ENCODE measurements at places on chromosomes 12 and 14.

DNA sequence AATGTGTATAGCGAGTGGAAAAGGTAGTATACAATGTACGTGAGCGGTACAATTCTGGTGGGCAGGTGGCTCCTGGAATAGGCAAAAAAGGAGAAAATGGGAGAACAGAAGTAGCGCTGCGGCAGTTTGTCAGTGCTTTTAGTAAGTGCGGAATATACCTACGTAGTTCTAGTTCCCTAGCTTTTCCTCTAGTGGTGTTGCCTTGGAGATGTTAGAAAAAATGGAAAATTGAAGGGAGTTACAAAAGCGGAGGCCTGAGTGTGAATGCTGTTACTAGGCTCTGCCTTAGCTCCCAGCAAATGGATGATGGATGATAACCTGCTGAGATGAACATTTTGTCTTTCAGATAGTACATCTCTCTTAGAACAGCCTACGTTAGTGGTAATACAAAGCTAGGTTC lies 1.1 kb downstream of the TTC8 start:
- DNase-seq: no peak

GRCh38 chr12:15575671-15576541 lies 213.3 kb downstream of the EPS8 start:
- DNase-seq: no peak

DNA sequence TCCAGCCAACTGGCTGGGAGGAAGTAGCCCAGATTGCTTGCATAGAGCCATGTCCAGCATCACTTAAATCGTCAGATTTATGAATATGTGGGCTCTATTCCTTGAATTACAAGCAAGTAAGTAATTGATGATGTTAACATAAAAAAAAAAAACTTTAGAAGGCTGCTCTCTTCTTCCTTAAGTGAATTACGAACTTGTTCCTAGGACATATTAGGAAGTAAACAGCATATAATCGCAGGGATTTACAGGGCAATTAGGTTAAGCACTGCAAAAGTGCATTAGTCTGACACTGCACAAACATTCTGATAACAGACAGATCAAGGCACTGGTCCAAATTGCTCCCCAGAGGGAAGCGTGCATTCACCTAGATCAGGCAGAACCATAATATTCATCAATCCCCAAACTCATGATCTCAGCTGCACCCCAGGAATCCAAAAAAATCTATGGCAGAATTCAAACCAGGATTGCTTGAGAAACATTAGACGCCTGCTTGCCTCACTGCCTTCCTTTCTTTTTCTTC lies 293.2 kb downstream of the TMEM132D start:
- no peak for DNase-seq

GRCh38 chr12:121641343-121641630 lies 15.0 kb downstream of the ORAI1 start:
- DNase-seq: no peak

- no peak for DNase-seq
Observed at GRCh38 chr14:92783813-92784431, 10.2 kb upstream of the GOLGA5 start.

DNA sequence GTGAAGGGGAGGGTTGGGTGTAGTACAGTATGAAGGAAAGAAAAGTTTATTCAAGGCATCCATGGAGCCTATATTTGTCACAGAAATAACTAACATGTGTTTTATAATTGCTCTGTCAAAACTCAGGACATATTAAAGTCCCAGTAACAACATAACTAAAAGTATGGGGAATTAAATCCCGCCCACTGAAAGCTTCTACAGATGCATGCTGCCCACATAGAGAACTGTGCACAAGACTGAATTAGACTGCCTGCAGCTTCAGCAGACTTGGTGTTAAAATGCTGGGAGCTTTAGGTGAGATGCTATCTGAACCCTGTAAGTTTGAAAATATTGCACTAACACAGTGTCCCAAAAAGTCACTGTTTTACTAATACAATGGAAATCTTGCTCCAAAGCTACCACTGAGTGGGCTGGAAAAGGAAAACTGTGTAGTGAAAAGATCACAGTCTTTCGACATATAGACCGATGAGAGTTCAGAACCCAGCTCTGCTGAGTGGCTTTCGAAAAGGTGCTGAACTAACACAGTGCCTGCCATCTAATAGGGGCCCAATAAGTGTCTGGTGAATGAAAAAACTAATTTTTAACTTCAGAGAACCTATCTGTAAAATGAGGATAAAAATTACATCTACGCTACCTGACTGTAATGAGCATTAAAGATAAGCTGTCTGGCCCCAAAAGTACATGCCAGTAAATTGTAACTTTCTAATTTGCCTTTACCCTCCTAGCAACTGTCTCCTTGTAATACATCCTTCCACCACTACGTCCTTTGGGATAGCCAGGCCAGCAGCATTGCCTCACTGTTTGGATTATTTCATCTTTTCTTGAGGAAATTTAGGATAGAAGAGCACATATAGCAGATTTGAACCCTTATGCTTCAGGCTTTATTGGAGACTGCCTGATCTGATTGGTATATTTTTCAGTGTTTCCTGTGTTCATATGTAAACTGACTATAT lies 237.6 kb downstream of the BCAT1 start:
- DNase-seq: no peak

- no peak for DNase-seq
Observed at GRCh38 chr12:47102845-47103651, 23.3 kb upstream of the AMIGO2 start.

DNA sequence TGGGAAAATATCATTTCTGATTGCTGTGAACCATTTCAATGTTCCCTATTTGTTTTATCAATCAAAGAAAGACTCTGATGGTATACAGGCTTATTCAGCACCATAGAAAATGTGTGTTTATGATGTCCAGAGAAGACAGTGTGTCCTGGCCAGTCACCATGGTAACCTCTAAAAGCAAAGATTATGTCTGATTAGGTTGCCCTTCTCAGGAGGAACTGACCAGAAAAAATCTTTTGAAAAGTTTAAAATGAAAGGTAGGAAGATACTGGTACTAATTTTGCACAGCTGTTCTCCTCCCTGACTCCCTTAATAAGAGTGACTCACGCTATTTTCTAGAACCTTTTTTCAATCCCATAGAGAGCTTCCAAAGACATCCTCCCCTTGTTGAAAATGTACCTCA lies 391.8 kb upstream of the DCN start:
- no peak for DNase-seq

DNA sequence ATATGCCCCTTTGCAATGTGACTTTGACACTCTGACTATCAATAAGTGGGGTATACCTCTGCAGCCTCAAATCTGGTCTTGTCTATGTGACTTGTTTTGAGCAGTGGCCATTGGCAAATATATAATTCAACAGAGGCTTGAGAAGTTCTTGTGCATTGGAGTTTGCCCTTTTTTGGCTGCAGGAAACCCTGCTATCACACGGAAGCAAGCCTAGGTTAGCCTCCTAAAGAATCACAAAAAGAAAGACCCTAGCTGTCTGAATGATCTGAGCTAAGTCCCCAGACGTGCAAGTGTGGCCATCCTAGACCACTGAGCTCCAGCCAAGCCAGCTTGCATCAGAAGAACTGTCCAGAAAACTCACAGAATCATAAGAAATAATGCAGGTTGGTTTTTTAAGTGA lies 31.8 kb upstream of the PARP11 start:
- DNase-seq: no peak

- DNase-seq: no peak
Observed at GRCh38 chr14:95199298-95199983, 42.1 kb upstream of the DICER1 start.

- DNase-seq: no peak
Observed at GRCh38 chr12:132253698-132254480, 75.5 kb downstream of the GALNT9 start.

- no peak for DNase-seq
Observed at GRCh38 chr14:20580242-20580641, 7.6 kb downstream of the RNASE11 start.

DNA sequence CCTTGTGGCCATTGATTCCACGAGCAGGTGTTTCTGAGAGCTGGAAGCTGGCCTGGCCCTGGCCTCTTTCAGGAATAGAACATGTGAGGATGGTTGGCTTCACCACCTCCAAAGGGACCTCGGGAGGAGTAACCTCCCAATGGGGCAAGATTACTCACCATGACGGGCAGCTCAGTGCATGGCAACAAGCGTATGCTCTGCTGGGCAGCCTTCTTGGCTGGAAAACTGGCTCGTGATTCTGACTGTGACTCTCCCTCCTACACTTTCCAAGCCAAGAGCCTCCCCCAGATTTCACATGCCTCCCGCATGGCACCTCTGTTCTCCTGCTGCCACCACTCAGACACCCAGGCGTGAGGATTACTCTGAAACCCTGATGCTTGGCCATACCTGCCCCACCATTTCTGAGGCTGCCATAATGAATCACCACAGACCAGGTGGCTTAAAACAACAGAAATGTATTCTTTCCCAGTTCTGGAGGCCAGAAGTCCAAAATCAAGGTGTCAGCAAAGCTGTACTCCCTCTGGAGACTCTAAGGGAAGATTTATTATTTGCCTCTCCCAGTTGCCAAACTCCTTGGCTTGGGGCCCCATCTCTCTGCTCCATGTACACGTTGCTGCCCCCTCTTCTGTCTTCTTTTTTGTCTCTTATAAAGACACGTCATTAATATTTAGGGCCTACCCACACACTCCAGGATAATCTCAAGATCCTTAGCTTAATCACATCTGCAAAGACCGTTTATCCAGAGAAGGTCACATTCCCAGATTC lies 215.9 kb downstream of the CHST11 start:
- DNase-seq: no peak

DNA sequence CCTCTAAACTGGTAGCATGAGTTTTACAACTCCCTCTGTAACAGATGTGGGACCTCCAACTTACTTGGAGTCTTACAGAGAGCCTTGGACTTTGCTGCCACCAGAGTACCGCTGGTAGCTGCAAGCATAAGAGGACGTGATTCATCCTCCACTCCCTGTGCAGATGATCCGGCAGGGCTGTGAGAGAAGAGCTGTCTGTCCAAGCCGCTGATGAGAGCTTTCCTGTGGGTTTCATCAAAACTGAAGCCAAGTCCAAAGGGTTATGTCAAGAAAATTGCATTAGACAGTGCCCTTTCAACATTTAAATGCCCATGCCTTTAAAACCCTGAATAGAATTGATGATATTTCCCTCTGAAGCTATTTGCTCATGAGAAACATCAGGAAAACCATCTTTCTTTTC lies 85.8 kb downstream of the LLPH start:
- DNase-seq: no peak

DNA sequence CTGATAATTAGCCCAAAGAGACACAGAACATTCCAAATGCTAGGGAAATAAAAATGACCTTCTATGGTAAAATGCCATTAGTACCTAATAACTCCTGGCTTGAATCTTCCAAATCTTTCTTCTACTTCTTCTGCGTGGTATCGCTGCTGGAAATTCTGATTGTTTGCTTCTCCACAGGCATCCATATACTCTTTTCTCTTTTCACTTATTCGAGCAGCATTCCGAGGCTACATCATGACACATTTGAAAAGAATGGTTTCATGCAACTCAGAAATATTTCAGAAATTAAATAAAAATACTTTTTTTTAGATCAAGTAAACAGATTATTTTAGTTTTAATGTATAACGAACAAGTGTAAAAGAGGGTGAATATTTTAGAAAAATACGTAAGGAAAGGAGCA lies 18.9 kb downstream of the ZCCHC8 start:
- no peak for DNase-seq

DNA sequence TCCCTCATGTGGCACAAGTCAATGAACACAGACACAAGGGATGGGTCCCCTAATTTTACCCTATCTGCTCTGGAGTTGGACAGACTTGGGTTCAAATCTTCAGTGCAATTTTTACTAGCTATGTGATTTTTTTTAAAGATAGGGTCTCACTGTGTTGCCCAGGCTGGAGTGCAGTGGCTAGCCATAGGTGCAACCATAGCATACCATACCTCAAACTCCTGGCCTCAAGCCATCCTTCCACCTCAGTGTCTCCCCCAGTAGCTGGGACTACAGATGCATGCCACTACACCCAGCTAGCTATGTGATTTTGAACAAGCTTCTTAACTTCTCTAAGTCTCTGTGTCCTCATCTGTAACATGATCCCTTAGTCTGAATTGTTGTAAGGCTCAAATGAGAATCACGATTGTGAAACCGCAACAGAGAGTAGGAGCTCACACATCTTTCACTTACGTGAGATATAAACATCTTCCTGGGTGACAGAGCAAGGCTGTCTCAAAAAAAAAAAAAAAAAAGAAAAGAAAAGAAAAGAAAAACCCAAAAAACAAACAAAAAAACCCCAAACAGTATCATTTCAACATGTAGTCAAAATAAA lies 4.7 kb downstream of the CALCOCO1 start:
- no peak for DNase-seq

DNA sequence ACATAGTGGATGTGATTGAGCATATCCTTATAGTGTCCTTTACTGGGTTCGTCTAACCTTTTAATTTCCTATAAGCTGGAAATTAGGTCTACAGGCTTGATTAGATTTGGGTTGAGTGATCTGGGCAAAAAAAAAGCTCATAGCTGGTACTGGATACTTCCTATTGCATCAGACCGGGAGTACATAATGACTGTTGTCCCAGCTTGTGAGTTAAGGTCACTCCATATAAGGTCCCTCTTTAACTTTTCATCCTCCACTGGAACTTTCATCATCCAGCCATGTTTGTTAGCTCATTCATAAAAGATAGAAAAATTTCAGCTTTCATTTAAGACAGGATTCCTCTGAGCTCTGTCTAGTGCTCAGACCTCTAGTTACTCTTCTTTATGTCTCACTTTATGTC lies 80.8 kb downstream of the C14orf132 start:
- no peak for DNase-seq

- no peak for DNase-seq
Observed at GRCh38 chr12:41438854-41439541, 250.9 kb downstream of the PDZRN4 start.

GRCh38 chr12:546920-547845 lies 87.4 kb downstream of the B4GALNT3 start:
- peak; percentile 46 for DNase-seq

DNA sequence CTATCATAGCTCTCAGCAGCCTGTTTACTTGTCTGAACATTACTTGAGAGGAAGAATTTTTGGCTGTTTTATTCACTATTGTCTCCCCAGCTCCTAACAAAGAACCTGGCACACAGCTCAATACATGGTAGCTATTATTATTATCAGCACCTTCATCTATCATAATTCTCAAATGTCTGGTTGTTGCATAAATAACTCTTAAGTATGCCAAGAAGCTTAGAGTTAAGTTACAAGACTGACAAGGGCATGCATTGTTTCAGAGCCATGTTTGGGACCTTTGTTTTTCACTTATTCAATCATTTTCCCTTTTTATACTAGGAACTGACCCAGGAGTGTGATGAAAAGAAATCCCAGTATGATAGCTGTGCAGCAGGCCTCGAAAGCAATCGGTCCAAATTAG lies 77.5 kb upstream of the ATP2A2 start:
- no peak for DNase-seq

GRCh38 chr14:75793806-75794205 lies 132.8 kb downstream of the TTLL5 start:
- DNase-seq: no peak

- no peak for DNase-seq
Observed at GRCh38 chr12:69908203-69908602, 83.2 kb downstream of the MYRFL start.

GRCh38 chr14:60506985-60507829 lies 1.7 kb upstream of the SIX6 start:
- no peak for DNase-seq

DNA sequence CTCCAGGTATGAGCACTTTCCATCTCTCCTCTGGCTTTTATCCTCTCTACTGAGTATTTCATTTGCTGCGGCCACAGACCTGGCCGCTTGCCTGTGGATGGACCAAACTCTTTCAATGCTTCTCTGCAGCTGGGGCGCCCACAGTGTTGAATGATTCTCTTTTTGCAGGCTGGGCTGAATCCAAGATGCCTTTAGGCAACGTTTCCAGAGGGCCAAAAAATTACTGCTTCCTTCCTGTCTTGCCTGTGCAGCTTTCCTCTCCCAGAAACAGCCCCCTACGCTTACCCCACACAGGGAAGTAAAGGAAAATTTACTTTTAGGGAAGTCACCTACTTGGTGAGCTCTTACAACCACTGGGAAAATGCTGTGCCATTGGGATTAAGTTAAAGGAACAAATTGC lies 55.6 kb upstream of the JDP2 start:
- DNase-seq: no peak
